Activated CD4-positive, alpha-beta memory T cell treated with anti-CD3 and anti-CD28 coated beads, Interleukin-2, amount 10 ng/mL, durations not matched to agents 7 days and 5 days (primary cell): ENCODE measurements at places on chromosomes 12 and 14. TPM values are rescaled to one million over a fixed set of nuclear protein-coding genes. Genes with fewer than 3 reads are reported as not detected.

GRCh38 chr12:105090361-105090760 is 6.1 kb upstream of the ALDH1L2 start:
- no peak for DNase-seq

GRCh38 chr14:33464254-33464962 is 486.5 kb downstream of the EGLN3 start:
- no peak for DNase-seq

DNA sequence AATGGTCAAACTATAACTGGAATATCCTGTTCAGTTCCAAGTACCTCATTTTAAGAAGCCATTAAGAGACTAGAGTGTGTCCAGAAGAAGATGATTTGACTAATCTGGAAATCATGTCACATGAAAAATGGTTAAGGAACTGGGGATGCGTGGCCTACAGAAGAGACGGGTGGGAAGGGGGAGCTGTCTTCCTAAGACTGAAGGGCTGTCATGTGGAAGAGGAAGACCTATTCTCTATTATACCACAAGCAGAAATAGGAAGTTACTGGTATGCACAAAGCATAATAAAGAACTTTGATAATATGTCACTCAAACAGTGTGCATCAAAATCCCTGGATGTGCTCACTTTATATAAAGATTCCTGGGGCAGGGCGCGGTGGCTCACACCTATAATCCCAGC is 50.3 kb downstream of the HECTD4 start:
- no peak for DNase-seq

GRCh38 chr12:128978067-128978466 is 124.8 kb downstream of the GLT1D1 start:
- DNase-seq = no peak

DNA sequence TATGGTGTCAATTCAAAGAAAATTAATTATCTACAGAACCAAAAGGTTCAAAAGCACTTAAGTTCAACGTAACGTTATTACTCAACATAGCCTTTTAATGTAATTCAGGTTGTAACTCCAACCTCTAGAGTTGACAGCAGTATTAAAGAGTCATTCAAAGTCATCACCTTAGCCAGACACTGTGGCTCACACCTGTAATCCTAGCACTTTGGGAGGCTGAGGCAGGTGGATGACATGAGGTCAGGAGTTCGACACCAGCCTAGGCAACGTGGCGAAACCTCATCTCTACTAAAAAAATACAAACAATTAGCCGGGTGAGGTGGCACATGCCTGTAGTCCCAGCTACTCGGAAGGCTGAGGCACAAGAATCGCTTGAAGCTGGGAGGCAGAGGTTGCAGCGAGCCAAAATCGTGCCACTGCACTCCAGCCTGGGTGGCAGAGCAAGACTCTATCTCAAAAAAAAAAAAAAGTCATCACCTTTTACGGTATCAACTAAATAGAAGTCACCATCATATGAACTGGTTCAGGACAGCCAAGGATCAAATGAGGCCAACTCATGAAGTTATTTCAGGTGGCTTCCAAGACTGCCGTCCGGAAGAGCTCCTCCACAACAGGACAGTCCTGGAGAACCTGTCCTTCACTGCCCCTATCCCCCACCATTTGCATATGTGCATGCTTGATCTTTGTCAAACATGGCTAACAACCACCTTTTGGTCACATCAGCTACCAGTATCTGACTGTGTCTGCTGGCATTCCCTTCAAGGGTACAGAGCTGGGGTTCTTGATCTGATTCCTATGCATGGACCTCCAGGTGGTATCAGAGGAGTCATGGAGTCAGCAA is 4.2 kb downstream of the PPTC7 start:
- peak; percentile 30 for DNase-seq

The CISTR gene
- total RNA-seq = not detected
